ENCODE measurements at places on chromosomes 6 and 20.

GRCh38 chr20:62062661-62063314 lies 2.9 kb downstream of the TAF4 start:
- DNase-seq = no peak

- DNase-seq = peak; percentile 57
Observed at GRCh38 chr6:149750136-149750609, 632 bp downstream of the PCMT1 start.

DNA sequence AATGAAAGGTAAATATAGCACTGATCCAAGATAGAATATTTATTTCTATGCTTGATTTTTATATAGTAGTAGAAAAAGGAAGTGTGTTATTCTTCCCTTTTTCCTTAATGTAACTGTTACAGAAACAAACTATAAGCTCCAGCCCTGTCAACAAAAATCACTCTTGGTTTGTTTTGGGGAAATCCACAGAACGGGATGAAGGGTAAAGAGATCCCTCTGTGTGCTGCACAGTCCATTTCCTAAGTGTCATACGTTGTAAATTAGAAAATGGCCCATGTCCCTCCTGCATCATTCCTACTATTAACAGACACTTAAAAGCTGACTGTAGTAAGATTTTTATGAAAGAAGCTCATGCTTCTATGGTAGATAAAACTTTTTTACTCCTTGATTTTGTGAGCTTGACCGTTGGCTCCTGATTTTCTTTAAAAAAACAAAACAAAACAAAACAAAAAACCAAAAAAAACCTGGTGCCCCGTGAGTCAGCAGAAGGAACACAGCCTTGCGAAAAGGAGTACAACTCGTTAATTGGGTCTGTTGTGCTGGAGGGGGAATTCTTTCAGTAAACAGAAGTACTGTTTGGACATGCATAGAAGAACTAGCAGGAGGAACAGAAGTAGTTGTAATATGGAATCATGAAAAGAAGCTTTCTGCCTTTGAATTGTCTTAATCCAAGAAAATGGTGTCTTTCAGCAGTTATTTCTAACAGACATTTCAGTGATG lies 67.5 kb downstream of the RTN4IP1 start:
- no peak for DNase-seq

- DNase-seq = no peak
Observed at GRCh38 chr20:56730996-56731395, 101.9 kb downstream of the TFAP2C start.

DNA sequence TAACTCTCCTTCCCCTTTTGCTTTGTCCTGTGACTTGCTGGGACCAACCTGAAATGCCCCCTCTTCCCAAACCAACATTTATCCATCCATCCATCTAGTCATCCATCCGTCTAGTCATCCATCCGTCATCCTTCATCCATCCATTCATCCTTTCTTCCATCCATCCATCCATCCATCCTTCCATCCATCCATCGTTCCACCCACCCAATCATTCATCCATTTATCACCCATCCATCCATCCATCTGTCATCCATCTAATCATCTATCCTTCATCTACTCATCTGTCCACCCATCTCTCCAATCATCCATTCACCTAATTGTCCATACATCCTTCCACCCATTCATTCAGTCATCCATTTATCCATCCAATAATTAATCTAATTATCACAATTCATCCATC lies 92.7 kb downstream of the EDN3 start:
- DNase-seq = no peak

GRCh38 chr20:45841407-45842129 lies 8.0 kb downstream of the SNX21 start:
- DNase-seq = no peak

DNA sequence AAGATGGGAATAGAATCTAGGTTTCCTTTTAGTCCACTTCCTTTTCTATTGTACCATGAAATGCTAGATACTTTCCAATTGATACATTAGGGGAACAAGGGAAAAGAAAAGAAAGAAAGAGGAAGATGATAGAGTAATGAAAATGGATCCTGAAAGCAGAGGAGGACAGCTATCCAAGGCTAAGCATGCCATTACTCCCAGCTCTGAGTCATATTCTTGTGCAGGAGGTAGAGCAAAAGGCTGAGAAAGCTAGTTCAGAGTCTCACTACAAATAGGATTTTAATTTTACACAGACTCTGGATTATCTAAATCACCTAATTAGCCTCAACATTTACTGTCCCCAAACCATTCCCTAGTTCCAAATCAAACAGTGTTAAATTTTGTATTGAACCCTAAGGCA lies 23.6 kb downstream of the RWDD2A start:
- DNase-seq = no peak

- DNase-seq = no peak
Observed at GRCh38 chr6:31467151-31467550, 30.8 kb upstream of the MICB start.

DNA sequence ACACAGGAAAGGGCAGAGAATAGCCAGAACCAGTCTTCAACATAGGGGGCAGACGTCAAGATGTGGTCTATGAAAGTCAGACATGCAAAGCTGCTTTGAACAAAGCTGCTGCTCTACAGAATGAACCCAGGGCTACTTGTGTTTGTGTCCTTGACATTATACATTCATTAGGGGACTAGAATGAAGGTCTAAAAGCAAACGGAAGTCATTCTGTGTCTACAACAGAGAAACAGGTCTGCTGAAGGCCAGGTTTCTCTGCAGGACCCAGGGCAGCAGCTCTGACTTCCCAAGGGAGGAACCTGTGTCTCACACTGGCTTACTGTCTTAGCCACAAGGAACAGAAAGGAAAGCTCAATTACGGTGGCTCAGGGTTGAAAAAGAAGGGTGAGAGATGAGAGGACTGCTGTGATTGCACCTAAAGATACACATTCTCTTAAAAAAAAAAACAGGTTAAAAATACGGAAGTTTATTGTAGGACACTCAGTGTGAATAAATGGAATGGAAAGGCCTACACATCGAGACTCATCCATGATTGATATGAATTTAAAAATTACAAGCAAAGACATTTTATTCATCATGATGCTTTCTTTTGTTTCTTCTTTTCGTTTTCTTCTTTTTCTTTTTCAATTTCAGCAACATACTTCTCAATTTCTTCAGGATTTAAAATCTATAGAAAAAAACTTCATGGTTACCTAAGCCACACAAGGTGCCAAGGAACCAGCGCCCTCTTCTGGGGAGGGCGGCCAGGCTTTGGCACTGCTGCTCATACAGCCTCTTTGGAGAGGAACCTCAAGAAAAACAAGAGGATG lies 6.7 kb downstream of the PSMA7 start:
- no peak for DNase-seq

- DNase-seq = no peak
Observed at GRCh38 chr20:20343932-20344331, 24.0 kb upstream of the INSM1 start.

DNA sequence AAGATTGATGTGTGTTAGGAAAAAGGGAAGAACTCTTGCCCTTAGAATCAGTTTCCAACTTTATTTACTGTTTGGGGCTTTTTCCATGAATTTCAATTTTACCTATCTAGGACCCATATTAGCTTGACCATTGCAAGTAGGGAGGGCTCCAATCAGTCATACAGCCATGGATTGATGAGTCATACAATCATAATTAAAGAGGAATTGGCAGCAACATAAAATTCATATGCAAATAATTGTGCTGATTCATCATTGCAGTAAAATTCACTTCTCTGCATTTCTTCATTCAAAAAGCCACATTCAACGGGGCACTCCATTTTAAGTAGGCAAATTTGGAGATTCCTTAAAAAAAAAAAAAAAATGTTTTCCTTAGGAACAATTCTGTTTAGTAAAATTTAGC lies 1016.4 kb downstream of the KIF16B start:
- no peak for DNase-seq

GRCh38 chr6:44228836-44229235 lies 5.4 kb downstream of the SLC29A1 start:
- DNase-seq = no peak

DNA sequence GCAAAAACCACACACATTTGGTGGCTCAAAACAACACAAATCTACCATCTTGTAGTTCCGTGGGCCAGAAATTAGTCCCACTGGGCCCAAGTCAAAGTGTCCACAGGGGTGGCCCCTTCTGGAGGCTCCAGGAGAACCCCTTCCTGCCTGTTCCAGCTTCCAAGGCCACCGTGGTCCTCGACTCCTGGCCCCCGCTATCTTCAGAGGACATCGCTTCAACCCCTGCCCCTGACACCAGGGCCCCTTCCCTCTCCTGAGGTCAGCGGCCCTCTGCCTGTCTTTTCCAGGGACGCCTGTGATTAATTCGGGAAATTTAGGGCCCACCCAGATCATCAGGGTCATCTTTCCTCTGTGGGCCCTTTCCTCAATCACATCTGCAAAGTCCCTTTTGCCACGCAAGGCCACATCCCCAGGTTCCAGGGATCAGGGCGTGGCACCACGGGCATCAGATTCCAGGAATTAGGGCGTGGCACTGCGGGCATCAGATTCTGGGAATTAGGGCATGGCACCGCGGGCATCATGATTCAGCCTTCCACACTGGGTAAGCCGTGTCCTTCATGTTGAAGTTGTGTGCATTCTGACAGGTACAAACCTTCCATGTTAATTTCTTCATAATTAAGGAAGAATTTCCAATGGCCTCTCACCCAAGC lies 59.9 kb upstream of the SMOC2 start:
- DNase-seq = no peak

- DNase-seq = no peak
Observed at GRCh38 chr6:157513619-157514485, 132.9 kb downstream of the ZDHHC14 start.

DNA sequence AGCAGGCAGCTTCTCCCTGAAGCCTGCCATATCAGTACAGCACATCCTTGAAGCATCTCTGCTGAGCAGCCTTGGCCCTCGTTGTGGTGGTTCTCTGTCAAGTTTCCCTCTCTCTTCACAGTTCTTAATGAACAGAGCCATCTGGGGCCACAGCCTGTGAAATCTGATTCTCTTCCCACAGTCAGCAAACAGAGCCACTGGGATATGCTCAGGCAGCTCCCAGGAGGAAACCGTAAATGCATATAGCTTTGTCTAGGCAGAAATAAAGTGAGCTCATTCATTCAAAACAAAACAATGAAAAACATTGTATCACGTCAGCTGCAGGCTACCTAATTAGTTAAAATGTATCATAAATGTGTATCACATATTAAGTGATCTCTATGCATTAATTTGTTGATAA lies 80.3 kb downstream of the TBC1D7 start:
- no peak for DNase-seq

DNA sequence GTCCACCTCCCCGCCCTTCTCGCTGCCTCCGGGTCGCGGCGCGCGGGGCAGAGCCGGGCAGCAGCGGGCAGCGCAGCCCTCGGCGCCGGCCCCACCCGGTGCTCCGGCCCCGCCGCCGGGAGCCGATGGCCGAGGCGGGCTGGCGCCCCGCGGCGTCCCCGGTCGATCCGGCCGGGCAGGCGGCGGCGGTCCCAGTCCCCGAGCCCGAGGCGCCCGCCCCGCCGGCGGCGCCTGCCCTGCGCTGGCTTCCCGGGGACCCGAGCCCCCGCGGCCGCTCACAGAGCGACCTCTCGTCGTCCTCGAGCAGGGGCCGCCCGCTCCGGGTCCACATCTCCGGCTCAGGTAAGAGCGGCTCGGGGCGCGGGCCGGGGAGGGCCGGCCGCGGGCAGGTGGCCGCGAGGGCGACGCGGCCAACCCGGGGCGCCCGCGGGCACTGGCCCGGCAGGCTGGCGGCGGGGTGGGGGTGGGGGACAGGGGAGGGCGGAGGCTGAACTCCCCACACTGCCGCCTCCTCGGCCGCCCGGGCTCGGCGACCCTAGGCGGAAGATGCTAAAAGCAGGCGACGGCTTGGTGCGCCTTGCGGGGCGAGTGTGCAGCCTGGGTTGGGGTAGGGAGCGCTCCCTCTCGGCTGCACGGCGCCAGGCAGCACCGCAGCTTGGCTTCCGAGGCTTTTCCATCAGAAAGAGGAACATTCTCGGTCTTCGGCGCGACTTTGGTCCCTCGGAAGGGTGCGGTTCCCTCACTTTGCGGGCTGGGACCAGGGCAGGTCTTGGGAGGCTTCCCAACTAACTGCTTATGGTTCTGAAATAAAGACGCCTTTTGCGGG lies 25.6 kb upstream of the FUCA2 start:
- no peak for DNase-seq

DNA sequence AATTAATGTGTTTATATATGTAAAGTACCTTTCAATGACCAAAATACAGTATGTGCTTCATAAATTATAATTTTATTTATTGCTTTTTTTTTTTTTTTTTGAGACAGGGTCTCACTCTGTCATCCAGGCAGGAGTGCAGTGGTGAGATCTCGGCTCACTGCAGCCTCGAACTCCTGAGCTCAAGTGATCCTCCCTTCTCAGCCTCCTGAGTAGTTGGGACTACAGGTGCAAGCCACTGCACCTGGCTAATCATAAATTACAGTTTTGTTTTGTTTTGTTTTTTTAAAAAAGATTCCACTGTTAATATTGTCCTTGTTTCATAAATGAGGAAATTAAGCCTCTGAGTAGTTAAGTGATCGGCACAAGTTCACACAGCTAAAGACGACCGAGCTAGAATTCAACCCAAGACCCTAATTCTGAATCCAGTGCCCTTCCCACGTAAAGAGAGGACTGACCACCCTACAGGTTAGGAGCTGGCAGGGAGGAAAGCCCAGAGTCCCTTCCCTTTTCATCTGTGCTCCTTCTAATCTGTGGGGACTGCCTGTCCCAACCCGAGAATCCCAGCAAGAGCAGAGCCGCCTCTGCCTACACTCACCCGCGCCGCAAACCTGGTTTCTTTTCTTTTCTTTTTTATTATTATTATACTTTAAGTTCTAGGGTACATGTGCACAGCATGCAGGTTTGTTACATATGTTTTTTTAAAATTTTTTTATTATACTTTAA lies 8.5 kb upstream of the GDF5 start:
- DNase-seq = no peak

- DNase-seq = no peak
Observed at GRCh38 chr6:54010340-54011276, 100.6 kb upstream of the MLIP start.

GRCh38 chr6:82712826-82713225 lies 349.2 kb downstream of the TPBG start:
- DNase-seq = no peak

DNA sequence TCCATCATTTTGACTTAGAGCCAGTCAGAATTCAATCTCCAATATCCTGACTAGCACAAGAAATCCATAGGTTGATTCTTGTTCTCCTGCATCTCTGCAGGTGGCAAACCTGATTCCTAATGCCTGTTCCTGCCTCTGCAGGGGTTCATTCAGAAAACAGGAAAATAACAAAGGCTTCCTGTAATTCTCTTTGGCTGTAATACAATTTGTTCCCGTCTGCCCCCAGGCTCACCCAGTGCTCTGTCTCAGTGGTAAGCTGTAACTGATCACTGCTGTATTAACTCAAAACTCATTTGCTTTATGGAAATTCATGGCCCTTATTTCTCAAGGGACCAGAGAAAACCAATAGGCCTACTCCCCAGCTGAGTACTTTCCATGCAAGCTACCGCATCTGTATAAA lies 88.6 kb downstream of the OPRM1 start:
- DNase-seq = no peak

All from putamen (tissue), 1 donor.